Nasal cavity respiratory epithelium epithelial cell of viscerocranial mucosa (primary cell): ENCODE measurements at places on chromosomes 5 and 9. TPM values are rescaled to one million over a fixed set of nuclear protein-coding genes. Genes with fewer than 3 reads are reported as not detected.

Gene GABRA1
- total RNA-seq: not detected in 2 replicates

Gene WDR31
- total RNA-seq: 4.1 and 4.8 TPM in 2 replicates

Gene BTNL8
- total RNA-seq: not detected in 2 replicates

Gene ALDOB
- total RNA-seq: not detected in 2 replicates

Gene ANXA2R
- under 0.01 and 1.00 TPM in 2 replicates for total RNA-seq

Gene CARD6
- 8.5 and 10.7 TPM in 2 replicates for total RNA-seq

Gene FREM1
- total RNA-seq: under 0.01 and 0.14 TPM in 2 replicates

Gene RETREG1
- total RNA-seq: 1.0 and 2.6 TPM in 2 replicates

Gene TMEM167A
- 49.6 and 63.8 TPM in 2 replicates for total RNA-seq

Gene CCDC171
- total RNA-seq: 2.3 and 3.8 TPM in 2 replicates

Gene ENTREP1
- total RNA-seq: 0.68 and 1.4 TPM in 2 replicates

Gene C5orf52
- not detected in 2 replicates for total RNA-seq

Gene TRAF1
- total RNA-seq: 1.0 and 2.3 TPM in 2 replicates

Gene OTULINL
- 0.34 and 0.36 TPM in 2 replicates for total RNA-seq
